Stimulated activated naive CD4-positive, alpha-beta T cell treated with Interleukin-2 at 50 U/mL for 16 hours (primary cell): ENCODE measurements at places on chromosomes 7 and 10.

GRCh38 chr7:17120756-17121155, 177.7 kb upstream of the AHR start:
- no peak for DNase-seq

DNA sequence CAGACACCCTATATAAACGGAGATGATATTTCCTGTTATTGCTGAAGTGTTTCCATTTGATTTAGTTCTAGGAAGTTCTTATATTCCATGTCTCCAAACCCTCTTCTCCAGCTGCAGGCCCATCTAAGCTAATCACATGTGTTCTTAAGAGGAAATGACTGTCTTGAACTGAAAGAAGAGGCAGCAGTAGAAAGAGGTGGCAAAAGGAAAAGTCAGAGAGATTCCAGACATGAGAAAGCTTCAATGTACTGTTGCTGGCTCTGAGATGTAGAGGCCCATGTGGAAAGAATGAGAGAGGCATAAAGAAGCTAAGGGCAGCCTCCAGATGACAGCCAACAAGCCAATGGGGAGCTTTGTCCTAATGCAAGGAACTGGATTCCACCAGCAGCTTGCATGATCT, 287.2 kb downstream of the GFRA1 start:
- no peak for DNase-seq

DNA sequence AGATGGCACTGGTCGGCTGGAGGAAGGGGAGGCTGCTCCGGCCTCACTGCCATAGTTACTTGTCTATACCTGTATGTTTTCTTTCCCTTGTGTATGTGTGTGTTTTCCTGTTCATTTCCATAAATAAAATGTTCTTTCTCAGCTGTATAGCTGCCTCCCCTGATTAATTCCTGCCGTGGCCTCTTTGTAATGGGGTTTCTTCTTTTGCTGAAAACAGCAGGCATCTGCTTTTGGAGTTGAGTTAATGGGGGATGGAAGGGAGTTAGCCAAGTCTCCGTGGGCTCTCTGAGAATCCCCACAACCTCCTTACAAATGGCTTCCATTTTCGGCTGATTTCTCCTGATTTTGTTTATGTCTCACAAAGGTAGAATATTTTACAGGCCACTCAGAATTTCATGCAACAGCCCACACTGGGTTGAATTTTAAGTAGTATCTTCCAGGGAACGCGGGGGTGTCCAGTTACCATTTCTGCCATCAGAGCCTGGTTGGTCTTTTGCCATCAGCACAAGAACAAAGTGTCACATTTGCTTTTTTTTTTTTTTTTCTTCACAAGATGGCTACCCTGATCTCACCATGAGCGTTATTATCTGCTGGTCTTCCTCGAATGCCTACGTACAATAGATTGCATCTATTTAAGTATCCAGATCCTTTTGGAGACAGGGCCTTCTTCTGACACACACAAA, 88.1 kb upstream of the NRP1 start:
- DNase-seq: no peak

DNA sequence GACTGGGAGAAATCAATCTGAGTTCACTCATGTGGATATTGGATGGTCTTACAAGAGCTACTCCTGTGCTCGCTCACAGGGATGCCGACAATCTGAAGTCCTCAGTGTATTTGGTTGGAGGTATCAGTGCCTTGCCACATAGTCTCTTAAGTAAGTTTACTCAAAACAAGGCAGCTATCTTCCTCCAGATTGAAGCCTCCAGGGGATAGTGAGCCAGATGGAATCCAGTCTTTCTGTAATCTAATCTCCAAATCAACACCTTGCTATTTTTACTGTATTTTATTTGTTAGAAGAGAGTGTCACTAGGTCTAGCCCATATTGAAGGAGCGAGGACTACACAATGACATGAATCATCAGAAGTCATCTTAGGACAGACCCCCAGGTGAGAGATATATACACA, 456.6 kb upstream of the POT1 start:
- no peak for DNase-seq

GRCh38 chr10:115483294-115483693, 390.1 kb downstream of the ATRNL1 start:
- DNase-seq: no peak

DNA sequence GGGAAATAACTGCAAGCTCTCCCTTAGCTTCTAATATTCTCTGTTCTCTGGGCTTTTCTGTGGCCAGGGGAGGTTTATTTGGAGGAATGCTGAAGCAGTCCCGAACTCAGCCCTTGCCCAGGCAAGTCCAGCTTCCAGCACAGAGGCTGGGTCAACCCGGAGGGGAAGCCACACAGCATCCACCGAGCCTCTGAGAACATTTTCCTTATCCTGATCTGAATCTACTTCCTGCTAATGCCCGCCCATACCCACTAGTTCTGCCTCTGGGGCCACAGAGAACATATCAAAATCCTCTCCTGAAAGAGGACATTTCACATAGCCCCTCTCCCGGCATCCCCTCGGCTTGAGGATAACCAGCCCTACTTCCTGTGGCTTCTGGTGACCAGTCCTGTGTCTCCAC, 31.1 kb downstream of the SH3PXD2A start:
- DNase-seq: no peak

- no peak for DNase-seq
Measured at GRCh38 chr7:116422683-116423082, 76.9 kb upstream of the CAV2 start.

DNA sequence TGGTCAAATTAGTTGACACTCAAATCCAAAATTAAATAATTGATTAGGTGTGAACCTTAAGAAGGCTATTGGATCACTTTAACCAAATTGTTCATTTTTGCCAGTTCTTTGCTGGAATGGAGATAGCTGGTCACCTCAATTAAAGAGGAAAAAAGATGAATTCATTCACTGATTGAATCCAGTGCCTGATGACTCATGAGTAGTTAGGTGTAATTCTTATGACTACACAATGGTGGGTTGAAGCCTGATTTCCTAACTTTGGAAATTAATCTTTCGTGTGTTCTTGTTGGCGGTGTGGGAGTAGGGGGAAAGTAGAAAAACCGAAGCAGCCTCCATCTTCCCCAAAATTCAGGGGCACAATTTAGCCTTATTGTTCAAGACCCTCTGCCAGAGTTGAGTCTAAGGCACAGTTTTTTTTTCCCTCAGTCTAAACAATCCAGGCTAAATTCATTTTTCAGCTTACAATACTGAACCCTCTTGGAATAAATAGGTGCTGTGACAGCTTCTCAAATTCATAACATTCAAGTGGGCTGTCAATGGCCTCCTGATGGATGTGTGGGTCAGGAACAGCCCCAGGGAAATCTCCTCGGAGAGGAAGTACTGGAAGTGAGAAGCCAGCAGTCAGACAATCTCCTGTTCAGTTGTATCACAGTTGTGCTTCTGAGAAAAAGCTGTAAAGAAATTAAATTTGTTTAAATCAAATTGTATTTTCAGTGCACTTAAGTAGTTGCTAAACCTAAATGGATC, 356.6 kb downstream of the BBS9 start:
- DNase-seq: no peak

- DNase-seq: no peak
Measured at GRCh38 chr7:147756300-147756699, 834.3 kb upstream of the C7orf33 start.

GRCh38 chr7:32170838-32171237, 100.6 kb upstream of the PDE1C start:
- no peak for DNase-seq

DNA sequence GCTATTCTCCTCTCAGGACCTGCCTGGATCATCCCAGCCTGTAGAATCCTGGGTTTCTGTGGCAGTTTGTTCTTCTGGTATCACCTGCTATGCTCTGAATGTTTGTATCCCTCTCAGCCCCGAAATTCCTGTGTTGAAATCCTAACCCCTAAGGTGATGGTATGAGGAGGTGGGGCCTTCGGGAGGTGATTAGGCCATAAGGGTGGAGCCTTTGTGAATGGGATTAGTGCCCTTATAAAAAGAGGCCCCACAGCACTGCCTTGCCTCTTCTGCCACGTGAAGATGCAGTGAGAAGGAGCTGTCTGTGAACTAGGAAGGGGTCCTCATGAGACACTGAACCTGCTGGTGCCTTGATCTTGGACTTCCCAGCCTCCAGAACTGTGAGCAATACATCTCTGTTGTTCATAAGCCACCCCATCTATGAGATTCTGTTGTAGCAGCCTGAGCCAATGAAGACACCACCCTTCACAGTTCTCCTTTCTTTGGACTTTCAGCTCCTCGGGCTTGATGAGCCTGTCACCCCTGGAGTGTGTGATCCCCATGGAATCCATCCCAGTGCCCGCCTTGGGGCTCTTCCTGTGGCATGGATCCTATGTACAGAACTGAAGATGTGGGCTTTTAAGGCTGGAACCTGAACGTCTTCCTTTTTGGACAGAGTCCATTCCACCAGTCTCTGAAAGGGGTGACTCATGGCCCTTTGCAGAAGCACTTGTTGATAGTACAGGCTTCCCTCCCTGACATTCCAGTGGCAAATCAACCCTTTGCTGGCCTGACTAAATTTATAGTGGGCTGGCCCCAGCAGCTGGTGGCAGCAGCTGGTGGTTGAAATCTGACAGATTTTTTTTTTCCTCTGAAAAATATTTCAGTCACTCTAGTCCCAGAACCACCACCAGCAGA, 138.0 kb downstream of the TACC2 start:
- no peak for DNase-seq

GRCh38 chr10:16845248-16845647, 28.0 kb upstream of the RSU1 start:
- DNase-seq: no peak

DNA sequence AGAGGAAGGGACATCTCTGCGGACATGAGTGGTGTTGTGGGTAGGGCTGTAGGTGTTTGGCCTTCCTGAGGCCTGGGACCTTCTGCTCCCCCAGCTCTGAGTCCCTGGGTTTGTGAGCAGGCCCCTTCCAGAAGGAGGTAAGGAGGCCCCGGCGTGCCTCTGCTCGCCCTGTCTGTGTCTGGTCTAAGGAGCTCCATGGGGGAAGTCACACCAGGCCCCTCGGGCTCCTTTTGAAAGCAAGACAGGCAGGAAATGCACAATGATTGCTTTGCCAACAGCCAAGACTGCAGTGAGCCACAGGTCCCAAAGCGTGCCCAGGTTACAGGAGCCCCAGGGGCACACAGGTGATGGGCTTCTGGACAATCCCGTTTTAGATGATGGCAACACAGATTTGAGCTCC, 89.5 kb downstream of the FAM53B start:
- DNase-seq: peak; percentile 6

DNA sequence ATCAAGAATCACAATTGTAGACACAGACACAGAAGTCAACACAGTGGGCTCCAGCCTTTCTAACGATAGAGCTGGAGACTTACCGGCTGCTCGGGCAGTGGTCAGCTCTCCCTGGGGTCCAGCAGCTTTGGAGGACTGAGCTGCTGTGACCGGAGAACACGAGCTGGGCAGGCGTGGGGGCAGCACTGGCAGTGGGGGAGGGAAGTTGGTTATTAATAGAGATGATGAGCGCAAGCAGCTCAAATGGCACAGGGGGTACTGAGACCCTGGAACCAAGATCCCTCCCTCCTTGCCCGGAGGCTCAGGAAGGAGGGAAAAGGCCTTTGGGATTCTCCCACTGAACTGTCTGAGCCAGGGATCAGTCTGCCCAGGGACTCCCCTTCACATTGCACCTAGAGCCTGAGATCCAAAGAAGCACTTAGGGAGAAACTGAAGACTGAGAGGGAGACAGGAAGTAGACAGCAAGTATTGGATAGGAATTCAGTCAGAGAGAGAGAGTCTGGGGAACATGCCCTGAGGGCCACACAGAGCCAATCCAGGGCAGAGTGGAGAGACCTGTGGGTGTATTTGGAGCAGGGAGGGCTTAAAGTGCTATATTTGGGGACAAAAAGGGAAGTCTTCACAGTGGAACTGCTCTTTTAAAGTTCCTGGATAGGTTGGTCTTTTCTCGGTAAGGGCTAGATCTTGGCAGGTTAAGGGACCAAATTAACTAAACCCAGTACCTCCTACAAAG, at the start of gene MYOZ1:
Gene MYOZ1, minus strand, starts transcription at position 147 of the 733 bp plus-strand sequence. CDS start 1,457 bp downstream, outside the sequence.
- DNase-seq: no peak

GRCh38 chr10:121155742-121156474, 304.7 kb downstream of the WDR11 start:
- DNase-seq: no peak

- DNase-seq: no peak
Measured at GRCh38 chr10:63437116-63437949, 28.4 kb downstream of the JMJD1C start.

GRCh38 chr7:44761207-44762161, 12.8 kb downstream of the ZMIZ2 start:
- no peak for DNase-seq

- DNase-seq: no peak
Measured at GRCh38 chr10:79266084-79266483, 81.2 kb upstream of the PPIF start.

GRCh38 chr7:102080019-102080433, 206.6 kb upstream of the SH2B2 start:
- DNase-seq: no peak

- no peak for DNase-seq
Measured at GRCh38 chr7:7990441-7990761, 21.8 kb downstream of the GLCCI1 start.

- DNase-seq: no peak
Measured at GRCh38 chr7:102170393-102170970, 116.2 kb upstream of the SH2B2 start.

- no peak for DNase-seq
Measured at GRCh38 chr10:89301232-89301631, 614 bp upstream of the IFIT2 start.
